Small intestine (tissue), 16 donors: ENCODE measurements at places on chromosomes 3 and 15.
A peak's percentile ranks its signal among the peaks of the same experiment; 100 is the strongest.

- no peak for DNase-seq
These were observed 35.2 kb upstream of the GREM1 start for GRCh38 chr15:32682569-32682968.

DNA sequence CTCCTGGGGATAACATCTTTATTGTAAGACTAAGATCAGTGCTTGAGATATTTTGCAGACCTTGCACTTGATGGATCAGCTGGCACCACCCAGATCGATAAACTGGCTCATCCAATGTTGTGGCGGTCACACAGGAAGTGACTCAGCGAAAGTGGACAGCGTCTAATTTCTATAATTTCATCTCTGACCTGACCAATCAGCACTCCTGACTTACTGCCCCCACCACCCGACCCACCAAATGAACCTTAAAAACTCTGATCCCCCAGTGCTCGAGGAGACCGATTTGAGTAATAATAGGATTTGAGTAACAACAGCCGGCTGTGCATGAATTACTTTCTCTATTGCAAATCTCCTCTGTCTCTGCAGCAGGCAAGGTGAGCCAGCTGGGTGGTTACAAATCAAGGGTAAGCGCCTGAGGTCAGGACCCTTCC is 62.7 kb upstream of the RNU6-1 start:
- DNase-seq = peak; percentile 37

GRCh38 chr15:90620379-90621067 is 90.8 kb downstream of the CRTC3 start:
- DNase-seq = no peak

DNA sequence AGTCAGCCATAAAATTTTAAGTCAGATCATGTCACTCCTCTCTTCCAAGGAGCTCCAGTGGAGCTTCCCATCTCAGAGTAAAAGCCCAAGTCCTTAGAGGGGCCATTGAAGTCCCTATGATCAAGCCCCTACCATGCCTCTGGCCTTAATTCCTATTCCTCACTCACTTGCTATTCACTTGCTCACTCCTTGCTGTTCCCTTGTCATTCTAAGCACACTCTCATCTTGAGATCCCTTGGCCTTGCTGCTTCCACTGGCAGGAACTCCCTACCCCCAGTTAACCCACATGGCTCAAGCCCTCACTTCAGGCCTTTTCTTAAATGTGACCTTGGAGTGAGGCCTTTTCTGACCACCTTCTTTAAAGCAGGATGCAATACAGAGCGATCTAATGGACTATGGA is 12.3 kb upstream of the SECISBP2L start:
- DNase-seq = no peak

DNA sequence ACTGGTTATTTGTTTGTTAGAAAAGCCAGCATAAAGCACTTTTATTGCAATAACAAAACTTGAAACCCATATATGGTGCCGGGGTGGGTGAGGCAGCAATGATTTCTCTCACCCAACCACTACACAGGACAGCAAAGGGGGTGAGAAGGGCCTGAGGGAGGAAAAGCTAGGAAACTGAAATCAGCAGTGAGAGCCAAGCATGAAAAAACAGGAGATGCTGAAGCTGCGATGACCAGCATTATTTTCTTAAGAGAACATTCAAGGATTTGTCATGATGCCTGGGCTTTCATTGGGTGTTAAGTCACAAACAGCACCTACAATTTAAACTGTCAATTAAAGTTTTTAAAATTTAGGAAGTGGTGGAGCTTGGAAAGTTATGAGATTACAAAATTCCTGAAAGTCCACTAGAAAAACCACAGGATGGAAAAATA is 11.9 kb upstream of the TM4SF4 start:
- no peak for DNase-seq

DNA sequence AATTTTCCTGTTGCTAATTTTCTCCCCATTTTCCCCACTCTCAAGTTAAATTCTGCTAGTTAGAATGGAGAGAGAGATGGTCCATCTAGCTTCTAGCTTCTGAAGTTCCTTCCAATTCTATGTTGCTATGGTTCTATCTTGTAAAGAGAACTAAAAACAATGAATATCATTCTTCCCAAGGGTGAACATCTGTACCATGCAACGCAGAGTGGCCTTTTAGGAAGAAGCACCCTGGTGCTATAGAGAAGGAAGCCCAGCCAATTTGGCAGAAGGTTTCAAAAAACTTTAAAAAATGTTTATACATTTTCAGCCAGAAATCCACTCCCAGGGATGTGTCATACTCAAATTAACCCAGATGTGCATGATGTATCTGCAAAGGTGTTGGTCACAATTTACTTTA is 149.1 kb downstream of the SEMA6D start:
- DNase-seq = no peak

DNA sequence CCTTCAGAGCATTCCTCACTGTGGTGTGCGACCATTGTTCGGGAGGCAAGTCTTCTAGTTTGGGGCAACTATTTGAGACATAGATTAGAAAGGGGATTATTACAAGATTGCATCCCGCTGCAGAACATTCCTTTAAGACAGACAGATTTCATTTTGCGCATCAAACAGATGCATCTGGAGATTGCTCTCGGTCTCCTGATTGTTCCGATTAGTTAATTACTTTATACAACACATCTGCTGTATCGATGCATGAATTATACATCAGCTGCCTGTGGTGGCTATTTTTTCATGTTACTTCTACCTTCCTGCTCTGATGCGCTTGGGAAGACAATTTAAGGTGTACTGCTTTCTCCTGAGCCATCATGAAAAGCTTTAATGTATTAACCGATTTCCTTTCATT is 10.0 kb downstream of the SATB1 start:
- DNase-seq = no peak

- DNase-seq = no peak
These were observed 891 bp downstream of the RFT1 start for GRCh38 chr3:53129344-53129743.

DNA sequence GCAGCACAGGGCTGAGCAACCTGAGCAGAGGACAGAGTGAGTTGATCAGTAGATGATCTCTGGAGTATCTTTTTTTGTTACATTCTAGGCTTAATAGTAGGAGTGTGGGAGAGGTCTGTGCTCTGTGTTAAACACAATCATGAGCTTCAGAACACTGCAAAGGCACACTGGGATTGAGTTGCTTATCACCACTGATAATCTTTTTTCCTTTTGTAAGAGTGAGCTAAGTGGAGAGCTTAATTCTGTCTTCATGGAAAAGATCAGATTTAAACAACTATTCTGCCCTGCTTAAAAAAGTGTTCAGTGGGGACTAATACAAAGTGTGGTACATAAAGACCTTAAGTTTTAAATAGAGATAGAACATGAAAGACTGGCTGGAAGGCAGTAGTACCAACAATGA is 1.1 kb downstream of the OR4F6 start:
- DNase-seq = no peak

- DNase-seq = no peak
These were observed 70.5 kb downstream of the FEM1B start for GRCh38 chr15:68348081-68348480.

GRCh38 chr15:55661428-55661827 is 73.3 kb upstream of the PYGO1 start:
- DNase-seq = no peak

DNA sequence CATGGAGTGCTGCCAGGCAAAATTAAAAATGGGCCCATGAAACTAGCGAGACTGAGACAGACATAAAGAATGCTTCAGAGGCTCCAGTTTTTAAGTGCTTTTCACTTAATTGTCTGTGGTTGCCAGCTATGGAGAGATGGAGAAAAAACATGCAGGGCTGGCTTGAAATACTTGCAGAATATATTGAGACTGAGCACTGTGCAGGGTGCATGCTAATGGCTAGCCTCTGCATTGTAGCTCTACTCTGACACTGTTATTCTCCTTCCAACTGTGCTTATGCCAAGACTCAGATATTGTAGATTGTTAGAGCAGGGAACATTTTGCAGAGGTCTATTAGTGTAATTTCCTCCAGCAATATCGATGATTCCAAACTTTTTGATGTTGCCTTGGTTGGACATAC is 735.0 kb downstream of the PDCD6IP start:
- DNase-seq = no peak

GRCh38 chr3:20074226-20075063 is 34.2 kb downstream of the KAT2B start:
- no peak for DNase-seq

- no peak for DNase-seq
These were observed 300.0 kb downstream of the PTPRG start for GRCh38 chr3:61861410-61861809.

DNA sequence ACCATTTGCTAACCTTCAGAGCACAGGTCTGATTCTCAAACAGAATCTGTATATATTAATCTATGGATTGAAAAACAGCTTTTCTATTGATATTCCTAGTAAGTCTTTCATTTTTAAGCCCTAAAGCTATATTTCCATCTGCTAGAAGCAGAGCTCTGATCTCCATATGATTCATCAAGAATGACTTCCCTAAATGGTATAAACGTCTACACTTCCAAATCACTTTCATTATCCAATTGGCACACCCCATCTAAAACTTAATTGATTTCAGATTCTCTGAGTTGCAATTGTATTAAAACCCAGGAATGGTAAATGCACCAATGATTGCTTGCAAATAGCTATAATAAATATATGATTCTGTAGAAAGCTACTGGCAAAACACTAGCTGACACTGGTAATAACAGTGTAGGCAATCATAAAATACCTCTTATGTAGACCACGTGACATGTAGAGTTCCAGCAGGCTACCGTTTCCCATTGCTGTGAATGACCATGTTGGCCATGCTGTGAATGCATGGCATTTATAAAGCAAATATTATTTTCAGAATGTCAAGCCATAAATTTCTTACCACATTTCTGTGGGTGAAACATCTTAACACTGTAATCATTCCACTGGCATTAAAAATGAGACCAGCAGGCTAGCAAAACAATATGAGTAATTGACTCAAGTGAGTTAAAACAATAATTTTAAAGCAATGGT is 226.0 kb downstream of the ZMAT3 start:
- no peak for DNase-seq

DNA sequence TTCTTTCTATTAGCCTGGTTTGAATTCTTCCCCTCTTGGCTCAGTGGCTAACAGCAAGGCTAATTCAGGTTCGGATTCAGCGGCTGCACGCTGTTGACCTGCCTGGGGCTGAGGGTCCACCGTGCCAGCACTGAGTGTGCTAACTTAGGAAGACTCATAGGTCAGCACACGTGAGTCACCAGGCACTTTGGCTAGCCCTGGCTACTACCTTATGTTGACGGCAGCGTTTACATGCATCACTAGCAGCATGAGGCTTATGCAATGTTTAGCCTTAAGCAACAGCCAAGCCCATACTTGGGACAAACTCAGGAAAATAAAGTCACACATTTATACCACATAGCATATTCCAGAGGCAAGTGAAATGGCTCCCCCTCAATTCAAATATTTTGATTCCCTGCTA is 137.7 kb downstream of the RAB11A start:
- no peak for DNase-seq

DNA sequence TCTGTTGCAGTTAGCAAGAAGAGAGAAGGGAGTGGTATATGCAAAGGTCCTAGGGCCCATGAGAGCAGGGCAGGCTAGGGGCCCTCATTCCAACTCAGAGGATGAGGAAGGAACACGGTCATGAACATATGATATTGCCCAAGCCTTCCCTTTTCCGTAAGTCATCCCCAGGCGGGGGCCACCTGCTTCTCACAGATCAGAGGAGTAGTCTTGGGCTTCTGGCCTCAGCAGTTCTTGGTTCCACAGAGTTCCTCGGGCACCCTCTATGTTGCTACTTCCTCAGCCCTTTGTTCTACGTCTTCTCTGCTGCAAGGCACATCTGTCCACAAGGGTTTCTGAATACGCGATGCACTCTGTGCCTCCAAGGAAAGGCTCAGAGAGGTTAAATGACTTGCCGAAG is 25.3 kb downstream of the EPHB3 start:
- no peak for DNase-seq

DNA sequence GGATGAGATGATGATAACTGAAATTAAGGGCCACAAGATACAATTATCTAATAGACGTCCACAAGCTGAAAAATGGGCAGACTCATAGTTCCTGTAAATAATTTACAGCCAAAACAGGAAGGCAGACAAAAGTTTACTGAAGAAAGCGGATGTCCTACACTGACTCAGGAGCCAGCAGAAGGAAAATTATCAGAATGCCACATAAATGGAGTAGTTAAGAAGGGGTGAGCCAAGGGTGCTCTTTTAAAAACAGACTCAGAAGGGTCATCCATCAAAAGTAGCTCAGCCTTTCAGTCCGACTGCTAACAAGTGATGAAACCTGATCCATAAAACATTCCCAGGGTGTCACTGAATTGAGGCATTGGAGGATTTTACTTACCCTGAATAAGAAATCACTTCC is 39.8 kb downstream of the TUSC7 start:
- no peak for DNase-seq

DNA sequence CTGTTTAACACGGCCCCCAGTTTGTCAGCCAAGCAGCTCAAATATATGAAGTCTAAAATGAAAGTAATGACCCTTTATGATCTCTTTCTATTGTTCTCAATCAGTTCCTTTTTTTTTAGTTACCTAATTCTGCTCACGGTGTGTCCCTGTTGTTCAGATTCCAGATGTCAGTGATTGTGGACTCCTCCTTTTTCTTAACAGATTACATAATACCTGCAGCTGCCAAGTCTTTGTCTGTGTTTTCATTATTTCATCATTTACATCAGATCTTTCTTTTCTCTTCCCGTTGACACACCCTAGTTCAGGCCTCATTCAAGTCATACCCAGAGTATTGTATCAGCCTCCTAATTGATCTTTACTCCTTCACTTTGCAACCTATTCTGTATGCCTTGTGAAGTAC is 56.1 kb upstream of the SKIL start:
- no peak for DNase-seq

- no peak for DNase-seq
These were observed 182.7 kb downstream of the MEIS2 start for GRCh38 chr15:36917411-36918267.

DNA sequence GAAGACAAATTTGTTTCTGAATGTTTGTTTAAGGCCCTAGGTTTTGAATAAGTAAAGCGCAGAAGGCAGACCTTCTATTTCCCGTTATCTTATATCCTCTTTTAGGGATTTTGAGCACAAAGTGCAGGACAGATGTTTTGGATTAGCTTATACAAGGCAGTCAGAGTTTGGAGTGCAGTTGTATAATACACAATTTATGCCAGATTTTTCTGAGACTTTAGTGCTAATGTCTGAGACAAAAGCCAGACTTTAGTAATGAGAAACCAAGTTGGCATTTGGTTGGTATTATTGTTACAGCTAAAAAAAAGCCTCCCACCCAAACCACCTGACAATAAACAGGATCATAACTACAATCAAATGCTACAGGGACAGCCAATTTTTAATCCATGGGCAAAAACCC is 309.9 kb upstream of the SATB1 start:
- no peak for DNase-seq
